Fibroblast of skin of abdomen (primary cell): ENCODE measurements at places on chromosomes 1 and 21.

DNA sequence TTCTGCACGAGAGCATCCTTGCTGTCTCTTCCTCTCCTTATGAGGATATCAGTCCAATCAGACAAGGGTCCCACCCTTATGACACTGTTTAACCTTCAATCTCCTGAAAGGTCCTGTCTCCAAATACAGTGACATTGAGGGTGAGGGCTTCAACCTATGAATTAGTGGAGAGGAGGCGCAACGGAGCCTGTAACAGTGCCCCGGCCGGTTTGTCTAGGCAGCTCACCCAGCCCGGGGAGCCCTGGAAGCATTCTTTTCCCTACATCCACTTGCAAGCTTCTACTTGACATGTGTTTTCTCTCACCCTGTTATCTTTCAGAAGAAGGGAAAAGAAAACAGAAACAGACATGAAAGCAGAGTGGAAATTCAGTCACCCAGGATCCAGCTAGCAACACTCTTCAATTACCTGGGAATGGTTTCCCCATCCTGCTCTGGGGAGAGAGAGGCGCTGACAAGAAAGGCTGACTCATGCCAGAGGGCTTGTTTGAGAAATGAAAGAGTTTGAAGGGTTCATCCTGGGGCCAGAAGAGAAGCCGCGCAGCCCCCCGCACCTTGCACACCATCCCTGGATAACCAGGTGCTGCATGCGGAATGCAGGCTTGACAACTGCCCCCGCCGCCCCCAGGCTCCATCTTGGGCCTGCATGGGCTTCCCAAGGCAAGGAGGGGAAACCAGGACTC is 394.9 kb downstream of the NPHP4 start:
- DNase-seq = no peak

- DNase-seq = no peak
Measured at GRCh38 chr1:192256674-192257334, 60.0 kb upstream of the RGS21 start.

DNA sequence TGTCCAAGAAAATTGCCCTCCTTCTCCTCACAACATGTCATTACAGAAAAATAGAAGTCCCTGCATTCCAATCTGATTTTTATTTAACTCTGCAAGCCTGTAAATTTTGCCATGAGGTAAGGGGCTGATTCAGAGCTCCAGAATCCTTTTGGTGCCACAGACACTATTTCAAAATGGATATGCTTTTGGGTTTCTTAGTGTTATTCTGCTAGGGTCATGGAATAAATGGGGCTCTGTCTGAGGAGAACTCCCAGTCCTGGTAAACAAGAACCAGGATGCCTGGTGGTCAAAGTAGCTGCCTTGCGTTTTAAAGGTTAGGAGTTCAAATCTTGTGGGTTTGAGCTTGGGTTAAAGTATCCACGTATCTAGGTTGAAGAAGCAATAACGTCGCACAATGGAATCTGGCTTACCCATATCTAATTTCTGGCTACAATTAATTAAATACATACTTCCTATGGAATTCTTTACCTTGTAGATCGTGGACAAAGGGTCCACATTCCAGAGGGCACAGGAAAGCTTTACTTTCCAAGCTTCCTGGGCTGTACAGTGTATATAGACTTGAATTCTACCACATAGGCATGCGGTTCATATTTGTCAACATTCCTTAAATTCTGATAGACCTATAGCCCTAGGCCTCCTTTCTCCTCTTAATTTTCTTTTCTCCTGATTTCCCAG is 98.0 kb upstream of the CDC42BPA start:
- DNase-seq = peak; percentile 69

GRCh38 chr1:28096210-28097099 is 8.0 kb upstream of the EYA3 start:
- DNase-seq = no peak

- peak; percentile 81 for DNase-seq
Measured at GRCh38 chr1:200510228-200510623, 100.4 kb upstream of the ZNF281 start.

DNA sequence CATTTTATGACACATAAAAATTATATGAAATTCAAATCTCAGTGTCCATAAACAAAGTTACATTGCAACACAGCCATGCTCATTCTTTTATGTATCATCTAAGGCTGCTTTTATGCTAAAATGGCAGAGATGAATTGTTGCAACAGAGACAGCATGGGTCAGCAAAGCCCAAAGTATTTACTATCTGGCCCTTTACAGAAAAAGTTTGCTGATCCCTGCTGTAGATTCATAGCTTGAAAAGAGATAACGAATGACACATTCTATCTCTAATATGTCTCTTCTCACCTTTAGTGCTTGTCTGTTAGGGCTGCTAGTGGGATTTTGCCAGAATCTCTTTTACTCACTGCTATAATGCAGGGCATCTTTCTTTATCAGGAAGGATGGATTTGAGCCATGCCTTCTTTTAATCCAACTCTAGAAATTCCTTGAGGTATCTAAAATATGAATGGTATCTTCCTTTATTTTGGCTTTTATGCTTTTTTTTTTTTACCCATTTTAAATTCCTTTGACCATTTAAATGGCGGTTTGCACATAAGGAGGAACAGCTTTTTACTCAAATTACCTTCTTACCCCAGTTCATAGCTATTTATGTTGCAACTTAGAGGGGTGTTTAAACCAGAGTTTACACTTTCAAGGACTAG is 598.2 kb downstream of the PLPP3 start:
- peak; percentile 45 for DNase-seq

DNA sequence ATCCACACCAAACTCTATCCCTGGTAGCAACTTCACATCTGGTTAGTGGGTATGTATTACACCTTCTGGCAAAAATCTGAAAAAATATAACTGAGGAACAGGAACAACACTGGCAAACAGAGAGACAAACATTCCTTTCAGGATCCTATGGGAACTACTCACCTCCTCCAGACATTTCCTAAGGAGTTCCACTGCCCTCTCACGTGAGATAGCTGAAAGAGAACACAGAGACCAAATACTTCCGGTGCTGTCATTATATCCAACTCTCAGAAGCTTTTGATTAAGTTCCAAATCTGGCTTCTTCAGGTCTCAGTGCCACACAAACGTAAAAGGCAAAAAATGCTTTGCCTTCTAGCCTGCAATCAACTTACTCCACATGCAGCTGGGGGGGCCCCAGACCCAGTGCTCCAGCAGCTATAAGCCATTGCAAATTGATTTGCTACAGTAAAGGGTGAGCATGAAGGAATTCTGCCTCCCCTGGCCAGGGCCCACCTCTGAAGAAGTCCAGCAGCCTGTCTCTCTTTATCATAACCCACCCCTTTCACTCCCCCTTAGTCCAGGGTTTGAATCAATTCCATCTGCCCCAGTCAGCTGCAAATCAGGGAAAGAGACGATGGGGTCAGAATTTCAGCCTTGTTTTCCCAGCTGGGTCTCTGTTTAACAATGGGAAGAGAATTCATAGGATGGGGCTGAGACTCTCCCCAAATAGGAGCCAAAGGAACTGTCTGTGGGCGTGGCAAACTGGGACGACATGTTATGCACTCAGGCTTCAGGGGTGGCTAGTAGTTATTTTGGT is 32.2 kb downstream of the TFAP2E start:
- peak; percentile 18 for DNase-seq
